ENCODE measurements at places on chromosomes 13 and 19.

GRCh38 chr13:79519255-79519654 is 38.3 kb downstream of the NDFIP2 start:
- DNase-seq = no peak

- DNase-seq = no peak
Measured at GRCh38 chr13:23709536-23709935, 139.3 kb downstream of the TNFRSF19 start.

- DNase-seq = no peak
Measured at GRCh38 chr19:30966486-30966885, 382.8 kb downstream of the TSHZ3 start.

DNA sequence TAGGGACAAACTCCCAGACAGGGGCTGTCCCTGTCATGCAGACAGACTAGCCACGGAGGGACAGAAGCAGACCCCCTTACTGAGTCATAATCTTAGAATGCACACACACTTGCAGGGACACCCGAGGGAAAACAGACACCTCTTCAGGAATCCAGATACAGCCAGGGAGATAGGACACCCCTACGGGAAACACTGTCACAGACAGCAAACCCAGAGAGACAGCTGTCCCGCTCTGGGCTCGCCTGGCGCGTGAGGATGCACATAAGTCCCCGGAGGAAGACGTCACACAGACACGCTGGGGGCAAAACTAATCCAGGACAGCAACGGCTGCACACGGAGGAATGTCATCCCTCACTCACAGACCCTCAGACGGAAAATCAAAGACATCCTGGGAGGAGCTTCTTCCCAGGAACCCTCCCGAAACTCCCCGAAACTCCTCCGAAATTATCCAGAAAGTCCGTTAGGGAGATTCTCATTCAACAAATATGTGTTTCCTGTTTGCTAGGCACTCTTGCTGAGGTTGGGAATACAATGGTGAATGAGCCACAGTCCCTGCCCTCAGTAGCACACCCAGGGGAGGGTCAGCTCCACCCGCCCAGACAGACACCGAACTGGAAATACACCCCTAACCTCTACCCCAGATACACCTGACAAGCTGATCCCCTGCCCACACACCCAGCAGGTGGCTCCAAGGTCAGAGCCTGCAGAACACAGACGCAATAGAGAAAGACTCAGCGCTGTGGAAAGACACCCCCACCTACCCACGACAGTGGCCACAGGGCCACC is 15.2 kb upstream of the TOMM40 start:
- no peak for DNase-seq

GRCh38 chr19:34278783-34279182 is 24.4 kb downstream of the GARRE1 start:
- no peak for DNase-seq

- DNase-seq = no peak
Measured at GRCh38 chr13:43170506-43170905, 147.1 kb downstream of the DNAJC15 start.

GRCh38 chr19:45667620-45668341 is at the start of gene GIPR:
Gene GIPR, plus strand, starts transcription at chr19:45668221. Its CDS starts 1,300 bp downstream, at chr19:45669521.
- peak; percentile 88 for DNase-seq

DNA sequence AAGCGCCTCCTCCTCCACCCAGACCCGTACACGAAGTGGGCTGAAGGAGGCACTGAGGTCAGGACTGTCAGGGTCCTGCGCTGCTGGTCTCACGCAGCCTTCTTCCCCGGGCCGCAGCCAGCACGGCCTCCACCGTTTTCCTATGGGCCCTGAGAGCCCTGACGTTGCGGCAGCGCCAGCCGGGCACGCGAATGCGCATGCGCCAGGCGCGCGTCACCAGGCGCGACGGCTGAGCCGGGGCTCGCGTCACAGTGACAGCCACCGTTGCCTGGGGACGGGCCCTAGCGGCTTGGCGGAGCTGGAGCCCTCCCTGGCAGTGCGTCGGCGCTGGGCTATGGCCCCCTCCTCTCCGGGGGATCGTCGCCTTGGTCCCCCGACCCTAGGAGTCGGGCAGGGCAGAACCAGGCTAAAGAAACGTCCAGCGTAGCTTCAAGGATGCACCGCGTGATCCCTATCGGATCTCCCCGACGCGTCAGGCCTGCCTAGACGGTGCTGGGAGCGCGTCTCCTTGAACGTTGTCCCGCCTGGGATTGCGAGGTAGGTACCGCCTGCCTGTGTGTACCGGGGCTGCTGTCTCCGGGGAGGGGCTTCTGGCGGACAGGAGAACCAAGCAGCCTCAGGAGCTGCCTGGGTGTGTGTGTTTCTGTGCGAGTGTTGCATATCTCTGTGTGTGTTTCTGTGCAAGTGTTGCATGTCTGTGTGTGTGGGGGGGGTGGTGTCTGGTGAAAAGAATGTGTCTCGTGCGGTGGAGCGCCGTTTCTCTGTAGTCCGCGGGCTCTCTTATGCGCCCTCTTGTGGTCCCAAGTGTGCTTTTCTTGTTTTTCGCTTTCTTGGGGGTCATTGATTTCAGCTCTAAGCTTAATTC is 43.2 kb downstream of the ZNF571 start:
- DNase-seq = peak; percentile 78

- DNase-seq = no peak
Measured at GRCh38 chr13:85601526-85601925, 197.7 kb downstream of the SLITRK6 start.

- DNase-seq = no peak
Measured at GRCh38 chr13:20824762-20825476, 51.2 kb upstream of the EEF1AKMT1 start.

DNA sequence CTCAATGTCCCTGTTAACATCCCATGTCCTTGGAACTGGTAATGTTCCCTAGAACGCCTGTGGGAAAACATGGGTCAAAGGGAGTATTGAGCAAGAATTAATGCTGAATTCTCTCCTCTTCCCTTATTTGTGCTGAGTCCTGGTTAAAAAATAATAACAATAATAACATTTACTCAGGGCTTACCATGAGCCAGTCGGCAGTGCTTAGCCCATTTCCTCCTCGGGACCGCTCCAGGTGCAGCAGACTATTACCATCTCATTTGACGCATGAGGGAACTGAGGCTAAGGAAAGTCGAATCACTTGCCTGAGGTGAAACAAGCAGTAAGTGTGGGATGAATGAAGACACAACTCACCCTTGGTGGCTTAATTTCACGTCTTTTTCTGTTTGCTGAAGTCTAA is 33.6 kb upstream of the SLC15A1 start:
- no peak for DNase-seq

DNA sequence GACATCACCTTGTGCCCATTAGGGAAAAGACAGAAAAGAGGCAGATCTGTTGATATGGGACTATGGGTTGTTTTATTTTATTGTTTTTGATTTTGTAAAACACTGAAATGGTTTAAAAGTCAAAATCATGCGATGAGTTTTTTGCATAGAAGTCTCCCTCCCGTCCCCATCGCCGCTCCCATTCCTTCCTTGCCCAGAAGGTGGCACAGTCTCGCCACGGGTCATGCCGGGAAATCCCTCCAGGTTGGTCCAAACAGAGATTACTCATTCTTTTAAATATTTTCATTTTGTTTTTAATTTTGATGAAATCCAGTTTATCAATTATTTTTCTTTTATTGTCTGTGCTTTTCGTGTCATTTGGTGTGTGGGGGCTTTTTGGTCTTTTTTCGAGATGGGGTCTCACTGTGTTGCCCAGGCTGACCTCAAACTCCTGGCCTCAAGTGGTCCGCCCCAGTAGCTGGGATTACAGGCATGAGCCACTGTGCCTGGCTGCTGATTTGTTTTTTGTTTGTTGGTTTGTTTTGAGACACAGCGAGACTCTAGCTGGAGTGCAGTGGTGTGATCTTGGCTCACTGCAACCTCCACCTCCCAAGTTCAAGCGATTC is 9.2 kb downstream of the PGPEP1 start:
- peak; percentile 64 for DNase-seq

DNA sequence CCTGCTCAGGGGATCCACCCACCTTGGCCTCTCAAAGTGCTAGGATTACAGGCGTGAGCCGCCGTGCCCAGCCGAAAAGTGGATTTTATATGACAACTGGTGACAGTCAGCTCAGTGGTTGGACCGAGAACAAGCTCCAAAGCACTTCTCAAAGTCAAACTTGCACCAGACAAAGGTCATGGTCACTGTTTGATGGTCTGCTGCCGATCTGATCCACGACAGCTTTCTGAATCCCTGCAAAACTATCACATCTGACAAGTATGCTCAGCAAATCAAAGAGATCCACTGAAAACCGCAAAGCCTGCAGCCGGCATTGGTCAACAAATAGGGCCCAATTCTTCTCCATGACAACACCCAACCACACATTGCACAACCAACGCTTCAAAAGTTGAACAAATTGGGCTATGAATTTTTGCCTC is 21.6 kb upstream of the NAA16 start:
- DNase-seq = no peak

GRCh38 chr13:30466841-30467252 is 1.1 kb upstream of the HMGB1 start:
- no peak for DNase-seq

GRCh38 chr19:38394488-38394887 is 6.0 kb downstream of the SPRED3 start:
- peak; percentile 86 for DNase-seq

DNA sequence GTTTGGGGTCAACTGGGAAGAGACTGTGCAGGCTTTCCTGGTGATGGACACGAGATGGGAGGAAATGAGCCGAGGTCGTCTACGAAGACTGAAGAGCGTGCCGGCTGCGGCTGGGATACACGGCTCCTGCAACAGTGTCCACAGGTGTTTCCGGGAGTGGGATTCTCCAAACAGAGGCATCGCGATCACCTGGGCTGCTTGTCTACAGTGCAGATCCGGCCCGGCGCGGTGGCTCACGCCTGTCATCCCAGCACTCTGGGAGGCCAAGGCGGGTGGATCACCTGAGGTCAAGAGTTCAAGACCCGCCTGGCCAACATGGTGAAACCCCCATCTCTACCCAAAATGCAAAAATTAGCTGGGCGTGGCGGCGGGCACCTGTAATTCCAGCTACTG is 11.6 kb upstream of the SLC39A3 start:
- DNase-seq = no peak

DNA sequence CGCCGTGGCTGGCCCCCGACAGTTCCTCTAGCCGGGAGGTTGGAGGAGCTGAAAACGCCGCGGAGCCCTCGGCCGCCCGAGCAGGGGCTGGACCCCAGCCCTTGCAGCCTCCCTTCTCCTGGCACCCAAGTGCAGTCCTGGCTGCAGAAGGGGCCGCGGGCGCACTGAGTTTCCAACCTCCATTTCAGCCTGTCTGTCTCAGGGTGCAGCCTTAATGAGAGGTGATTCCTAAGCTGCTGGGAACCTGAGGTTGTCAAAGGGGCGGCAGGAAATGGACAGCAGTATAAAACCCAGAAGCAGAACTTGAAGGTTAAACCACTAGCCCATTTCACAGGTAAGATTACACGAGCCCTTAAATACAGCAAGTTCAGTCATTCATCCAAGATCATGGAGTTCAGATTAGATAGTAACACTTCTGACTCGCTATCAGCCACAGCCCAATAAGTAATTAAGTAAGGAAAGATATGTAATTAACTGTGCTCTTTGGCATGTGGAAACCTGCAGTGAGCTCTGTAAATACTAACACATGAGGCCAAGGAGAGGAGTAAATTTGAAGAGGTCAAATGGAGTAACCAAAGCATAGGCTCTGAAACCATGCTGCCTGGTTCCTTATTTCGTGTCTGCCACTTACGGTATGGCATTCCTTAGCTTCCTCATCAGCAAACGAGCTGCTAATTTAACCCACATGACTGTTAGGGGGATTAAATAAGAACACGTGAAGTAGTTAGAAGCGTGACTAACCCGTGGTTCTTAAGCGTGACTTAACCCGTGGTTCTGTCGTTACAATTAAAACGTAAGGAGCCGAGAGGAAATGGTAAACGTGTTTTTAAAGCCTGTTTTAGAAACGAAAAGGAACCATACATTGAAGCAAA is 686 bp downstream of the SETDB2 start:
- peak; percentile 32 for DNase-seq

GRCh38 chr19:2507109-2507508 is 31.2 kb downstream of the GADD45B start:
- DNase-seq = peak; percentile 60

GRCh38 chr13:73677048-73677601 is 457.1 kb downstream of the KLF12 start:
- DNase-seq = no peak

GRCh38 chr19:7904074-7905020 is 670 bp downstream of the MAP2K7 start:
- peak; percentile 72 for DNase-seq

Measured in activated CD4-positive, alpha-beta memory T cell treated with anti-CD3 and anti-CD28 coated beads for 36 hours (primary cell).